ENCODE measurements at places on chromosomes 4 and X.

DNA sequence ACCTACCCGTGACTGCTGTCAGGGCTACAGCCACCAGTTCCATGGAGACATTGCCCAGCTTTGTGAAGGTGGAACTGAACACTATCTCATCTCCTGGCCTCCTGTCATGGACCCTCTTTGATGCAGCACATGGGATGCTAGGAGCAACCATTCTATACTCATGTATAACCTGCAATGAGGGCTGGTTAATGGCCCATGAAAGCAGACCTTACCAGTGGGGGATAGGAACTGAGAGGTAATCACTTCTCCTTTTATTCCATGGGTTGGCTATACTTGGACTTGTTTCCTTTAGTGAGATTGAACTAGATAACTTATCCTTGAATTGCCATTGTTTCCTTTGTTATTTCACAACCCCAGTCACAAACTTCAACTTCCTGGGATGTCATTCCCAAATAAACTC lies 310.6 kb downstream of the BMPR1B start:
- DNase-seq, result no peak

DNA sequence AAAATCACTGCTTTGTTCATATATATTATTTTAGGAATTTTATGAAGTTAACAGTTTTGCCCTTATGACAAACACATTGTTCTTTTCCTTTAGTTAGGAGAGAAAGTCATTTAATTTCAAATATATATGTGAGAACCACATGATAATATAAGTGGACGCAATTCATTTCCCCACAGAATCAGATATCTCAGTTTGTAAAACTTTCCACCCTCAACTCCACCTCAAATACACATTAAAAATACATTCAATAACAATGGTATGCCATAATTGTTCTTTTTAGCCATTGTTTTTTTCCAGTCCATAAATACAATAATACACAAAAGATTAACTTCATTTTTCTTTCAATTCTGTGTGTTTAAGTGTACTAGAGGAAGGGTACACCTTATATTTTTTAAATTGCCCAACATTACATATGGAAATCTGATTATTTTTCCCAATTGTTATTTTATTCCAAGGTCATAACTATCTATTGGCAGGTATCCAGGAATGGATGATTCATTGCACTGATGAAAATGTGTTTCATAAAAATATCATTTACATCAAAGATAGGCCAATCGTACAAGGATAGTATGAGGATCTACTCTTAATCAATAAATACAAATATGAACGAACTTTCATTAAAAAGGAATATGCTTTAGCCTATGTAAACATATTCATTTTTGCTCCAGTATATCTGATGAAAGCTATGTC lies 125.0 kb downstream of the PPP3CA start:
- DNase-seq, result no peak

- peak; percentile 91 for DNase-seq
Observed at GRCh38 chr4:143335979-143336780, 496 bp upstream of the GAB1 start.

- DNase-seq, result no peak
Observed at GRCh38 chr4:172546782-172547181, 621.8 kb upstream of the GALNT7 start.

- DNase-seq, result no peak
Observed at GRCh38 chr4:94116842-94117241, 90.8 kb upstream of the SMARCAD1 start.

- DNase-seq, result peak; percentile 86
Observed at GRCh38 chr4:186725469-186726425, 2.1 kb upstream of the FAT1 start.

GRCh38 chr4:99447079-99447478 lies 11.9 kb upstream of the ADH7 start:
- peak; percentile 86 for DNase-seq

DNA sequence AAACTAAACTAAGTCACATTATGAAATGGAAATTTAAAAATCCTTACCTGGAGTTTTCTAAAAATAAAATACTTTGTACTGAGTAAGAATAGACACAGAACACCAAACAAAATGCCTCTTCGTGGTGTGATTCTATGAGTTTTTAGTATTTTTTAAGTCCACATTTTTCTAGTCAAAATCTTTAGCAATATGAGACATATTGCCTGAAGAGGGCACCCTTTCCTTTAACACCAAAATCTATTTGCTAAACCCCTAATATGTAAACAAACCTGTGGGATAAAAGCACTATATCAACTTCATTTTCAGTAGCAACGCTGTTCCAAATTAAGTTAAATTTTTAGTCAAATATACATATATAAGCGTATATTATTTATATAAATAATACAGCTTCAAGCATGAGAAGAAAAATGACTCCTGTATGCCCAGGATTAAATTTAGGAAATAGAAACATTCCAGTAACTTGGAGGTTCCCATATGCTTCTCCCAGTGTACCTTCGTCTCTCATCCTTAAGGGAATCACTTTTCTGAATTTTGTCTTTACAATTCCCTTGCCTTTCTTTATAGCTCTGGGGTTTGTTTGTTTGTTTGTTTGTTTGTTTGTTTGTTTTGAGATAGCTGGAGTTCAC lies 23.0 kb upstream of the PGM2 start:
- DNase-seq, result peak; percentile 60

DNA sequence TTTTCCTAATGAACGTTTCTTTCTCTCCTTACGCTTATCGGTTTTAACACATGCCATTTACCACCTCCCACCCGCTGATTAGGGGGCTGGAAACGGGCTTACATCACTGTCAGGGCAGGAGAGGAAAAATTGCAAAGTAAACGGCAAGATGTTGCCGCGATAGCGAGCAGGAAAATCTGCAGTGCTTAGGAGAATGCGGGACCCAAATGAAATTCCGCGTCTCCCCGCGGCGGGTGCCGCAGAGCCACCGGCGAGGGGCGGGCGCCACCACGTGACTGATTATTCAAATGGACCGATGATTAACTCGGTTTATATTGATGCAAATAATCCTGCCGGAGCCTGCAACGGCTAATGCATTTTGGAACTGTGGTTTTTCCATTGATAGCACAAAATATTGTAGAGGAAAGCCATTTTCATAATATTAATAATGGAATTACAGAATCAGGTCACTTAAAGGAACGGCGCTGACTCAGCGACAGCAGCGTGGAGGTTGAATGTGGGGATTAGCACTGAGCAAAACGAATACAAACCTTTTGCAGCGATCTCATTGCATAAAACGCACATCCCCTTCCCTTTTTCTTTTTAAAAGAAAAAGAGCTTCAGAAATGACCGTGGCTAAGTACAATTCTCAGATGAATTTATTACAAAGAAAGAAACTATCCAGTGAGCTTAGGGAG lies 224.2 kb downstream of the STIM2 start:
- DNase-seq, result no peak

DNA sequence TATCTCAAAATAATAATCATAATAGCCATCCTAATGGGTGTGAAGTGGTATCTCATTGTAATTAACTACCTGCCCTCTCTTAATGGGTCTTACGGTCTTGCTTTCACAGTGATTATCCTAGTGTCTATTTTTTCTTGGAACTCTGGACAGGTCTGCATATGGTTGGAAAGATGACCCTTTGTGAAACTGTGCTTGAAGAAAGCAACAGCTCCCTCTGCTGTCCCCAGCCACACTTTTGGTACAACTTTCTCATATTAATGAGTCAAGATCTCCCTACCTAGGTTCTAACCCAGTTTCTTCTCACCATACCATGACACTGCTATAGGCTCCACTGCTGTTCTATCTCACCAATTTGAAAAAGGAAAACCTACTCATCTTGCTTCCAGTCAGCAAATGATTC lies 2.4 kb downstream of the TFDP3 start:
- DNase-seq, result no peak

All from fibroblast of gingiva (primary cell).